ENCODE measurements at places on chromosomes 6 and 20. TPM values are rescaled to one million over a fixed set of nuclear protein-coding genes. Genes with fewer than 3 reads are reported as not detected.

- DNase-seq, result no peak
These were observed 557 bp upstream of the DHX35 start for GRCh38 chr20:38961530-38962043.

GRCh38 chr6:54935739-54936138 is 89.2 kb downstream of the FAM83B start:
- no peak for DNase-seq

DNA sequence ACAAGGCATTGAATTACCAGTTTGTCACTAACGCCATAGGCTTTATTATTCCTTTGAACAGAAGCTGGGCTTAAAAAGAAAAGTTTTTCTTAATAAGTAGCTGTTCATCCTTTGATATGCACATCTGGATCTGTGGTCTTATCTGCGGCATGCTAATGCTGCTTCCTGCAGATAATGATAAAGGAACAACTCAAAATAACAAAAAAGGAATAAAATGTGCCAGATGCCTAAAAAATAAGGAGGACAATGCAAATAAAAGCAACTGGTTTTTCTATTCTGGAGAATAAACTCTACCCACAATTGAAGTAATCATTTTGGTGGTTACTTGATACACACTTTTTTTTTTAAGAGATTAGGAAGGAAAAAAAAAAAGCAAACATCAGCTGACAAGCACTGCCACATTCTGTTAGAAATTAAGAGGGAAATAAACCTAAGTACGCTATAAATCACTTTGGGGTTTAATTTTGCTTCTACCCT is 156.8 kb upstream of the SALL4 start:
- DNase-seq, result no peak

- no peak for DNase-seq
These were observed 260.0 kb downstream of the ERMARD start for GRCh38 chr6:170011204-170012036.

- DNase-seq, result no peak
These were observed 705.9 kb downstream of the PTPRT start for GRCh38 chr20:42483730-42484303.

Gene HSF2
- total RNA-seq, result 10.6 TPM

Gene FAM229B
- total RNA-seq, result 4.0 TPM
